Pons (tissue), 1 donor: ENCODE measurements at places on chromosomes 7 and 10.
A peak's percentile ranks its signal among the peaks of the same experiment; 100 is the strongest.

DNA sequence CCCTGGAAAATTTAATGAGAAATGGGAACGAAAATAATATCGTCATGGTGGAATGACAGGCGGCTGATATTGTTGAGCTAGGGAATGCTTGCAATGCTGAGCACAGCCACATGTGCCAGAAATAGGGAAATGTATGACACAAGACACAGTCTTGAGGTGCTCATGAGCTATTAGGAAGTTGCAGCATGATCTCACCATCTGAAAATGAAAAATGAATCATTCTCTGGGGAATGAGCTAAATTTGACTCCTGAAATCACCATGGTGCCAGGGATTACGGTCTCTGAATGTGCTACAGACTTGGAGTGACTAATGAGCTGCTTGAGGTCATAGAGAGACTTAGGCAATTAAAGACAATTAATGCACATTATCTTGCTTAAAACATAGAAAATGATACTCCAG, 845.0 kb downstream of the CNTNAP2 start:
- DNase-seq, result peak; percentile 25

- no peak for DNase-seq
Observed at GRCh38 chr10:113335592-113335991, 217.3 kb upstream of the HABP2 start.

- no peak for DNase-seq
Observed at GRCh38 chr7:122881324-122881723, 4.9 kb downstream of the CADPS2 start.

DNA sequence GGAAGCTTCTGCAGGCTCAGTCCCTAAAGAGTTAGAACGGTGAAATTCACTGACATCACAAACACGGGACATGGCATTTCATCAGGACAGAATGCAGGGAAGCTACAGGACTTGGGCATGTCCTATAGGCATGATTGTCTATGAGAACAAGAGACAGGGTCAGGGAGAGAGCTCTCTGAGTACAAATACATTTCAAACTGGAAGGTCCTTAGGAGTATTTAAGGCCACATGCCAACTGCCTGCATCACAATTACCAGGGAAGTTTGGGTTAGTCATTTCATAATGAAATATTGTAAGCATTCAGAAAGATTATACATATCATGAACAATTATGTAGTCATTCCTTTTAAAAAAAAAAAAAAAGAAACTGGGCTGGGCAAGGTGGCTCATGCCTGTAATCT, 71.3 kb downstream of the CREB3L2 start:
- no peak for DNase-seq

GRCh38 chr10:96584035-96584434, 2.8 kb downstream of the TM9SF3 start:
- peak; percentile 7 for DNase-seq

DNA sequence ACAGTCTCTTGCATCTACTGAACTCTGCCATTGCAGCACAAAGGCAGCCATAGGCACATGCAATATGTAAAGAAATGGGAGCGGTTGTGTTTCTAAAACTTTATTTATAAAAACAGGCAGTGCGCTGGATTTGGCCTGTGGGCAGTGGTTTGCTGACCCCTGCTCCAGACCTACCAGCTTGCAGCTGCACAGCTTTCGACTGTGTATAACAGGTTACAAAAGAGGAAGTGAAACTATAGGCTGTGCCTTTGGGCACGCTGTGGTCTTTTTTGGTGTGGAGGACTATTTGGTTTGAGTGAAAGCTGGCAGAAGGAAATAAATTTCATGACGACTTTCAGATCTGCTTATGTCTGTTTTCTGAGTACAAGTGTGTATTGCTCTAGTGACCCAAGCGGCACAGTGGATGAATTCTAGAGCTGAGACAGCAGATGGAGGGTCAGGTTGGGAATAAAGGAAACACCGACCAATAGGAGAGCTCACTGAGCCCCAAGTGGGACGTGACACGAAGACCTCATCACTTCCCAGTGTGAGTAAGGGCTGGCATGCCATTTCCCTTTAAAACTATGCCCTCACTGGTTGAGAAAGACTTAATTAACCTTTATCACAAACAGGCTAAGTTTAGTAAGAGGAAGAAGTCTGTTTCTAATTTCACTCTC, 152.7 kb downstream of the ANK3 start:
- DNase-seq, result peak; percentile 92

DNA sequence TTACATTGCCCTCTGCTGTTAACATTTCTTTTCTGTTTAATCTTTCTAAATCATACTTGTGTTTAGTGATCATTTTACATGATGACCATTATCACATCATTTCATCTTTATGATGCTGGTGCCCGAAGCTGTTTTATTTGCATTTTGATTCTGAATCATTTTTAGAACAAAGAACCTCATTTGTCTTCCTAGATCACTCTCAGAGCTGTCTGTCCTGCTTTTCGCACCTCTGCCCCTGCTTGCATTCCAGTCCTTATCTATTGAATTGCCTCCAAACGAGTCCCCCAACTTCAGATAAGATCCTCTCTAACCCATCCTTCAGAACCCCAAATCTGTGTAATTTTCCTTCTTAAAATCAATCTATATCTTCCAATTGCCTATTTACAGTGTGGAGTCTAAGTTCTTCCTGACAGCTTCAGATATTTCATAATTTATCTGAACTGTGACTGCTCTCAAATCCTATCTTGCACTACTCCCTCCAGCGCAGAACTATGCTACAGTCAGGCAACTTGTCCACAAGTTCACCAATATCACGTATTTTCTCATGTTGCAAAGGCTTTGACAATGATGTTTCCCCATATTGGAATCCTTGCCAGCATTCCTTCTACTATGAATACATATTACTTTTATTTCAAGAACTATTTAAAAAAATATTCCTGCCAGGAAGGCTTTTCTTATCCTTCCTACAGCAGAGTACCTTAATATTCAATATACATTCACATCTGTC, 346.5 kb upstream of the CACNA2D1 start:
- no peak for DNase-seq

DNA sequence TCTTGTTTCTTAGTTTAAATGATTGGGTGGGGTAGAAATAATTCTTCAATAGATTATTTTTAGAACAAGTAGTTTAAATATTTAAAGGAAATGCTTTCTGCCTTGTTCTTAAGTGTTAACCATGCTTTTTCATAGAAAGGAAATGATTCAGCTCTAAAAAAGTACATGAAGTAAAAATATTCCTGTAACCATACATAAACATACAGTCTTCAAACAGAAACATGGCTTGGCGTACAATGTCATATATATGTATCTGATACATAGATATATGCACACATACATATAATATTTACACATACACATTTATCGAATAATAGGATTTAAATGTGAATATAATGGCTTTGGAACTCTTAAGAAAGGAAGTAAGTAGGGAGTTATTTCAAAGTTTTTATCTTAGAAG, 84.4 kb downstream of the RUNDC3B start:
- DNase-seq, result no peak

DNA sequence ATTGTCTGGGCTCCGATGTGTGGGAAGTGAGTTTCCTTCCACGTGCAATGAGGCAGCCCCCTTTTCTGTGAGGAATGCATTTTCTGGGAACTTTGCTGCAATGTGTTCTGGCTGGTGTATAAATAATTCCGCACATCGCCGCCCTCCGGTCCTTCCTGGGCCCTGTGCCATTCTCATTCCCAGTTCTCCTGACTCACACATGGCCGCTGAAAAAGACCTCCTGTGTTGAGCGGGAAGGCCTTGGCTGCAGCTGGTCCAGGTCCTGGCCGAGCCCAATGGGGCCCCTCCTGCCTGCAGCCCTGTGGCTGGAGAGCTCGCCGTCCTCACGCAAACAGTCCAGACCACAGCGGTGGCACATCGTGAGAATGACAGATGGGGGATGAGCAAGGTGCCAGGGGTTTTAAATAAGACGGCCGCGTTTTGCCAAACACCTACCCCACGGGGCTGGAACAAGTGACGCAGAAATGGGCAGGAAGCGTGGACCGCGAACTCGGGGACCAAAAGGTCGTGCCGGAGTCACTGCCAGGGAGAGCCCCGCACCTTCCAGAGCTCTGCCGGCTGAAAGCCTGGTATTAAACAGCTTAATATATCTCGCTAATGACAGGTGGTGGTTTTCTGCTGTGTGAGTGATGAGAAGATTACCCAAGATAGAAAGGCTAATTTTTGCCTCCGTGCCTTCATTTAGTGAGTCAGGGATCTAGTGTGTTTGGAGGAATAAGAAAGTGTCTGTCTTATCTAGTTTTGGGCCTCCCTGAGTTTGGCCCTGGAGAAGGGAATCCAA, 37.0 kb downstream of the FAM20C start:
- peak; percentile 66 for DNase-seq

DNA sequence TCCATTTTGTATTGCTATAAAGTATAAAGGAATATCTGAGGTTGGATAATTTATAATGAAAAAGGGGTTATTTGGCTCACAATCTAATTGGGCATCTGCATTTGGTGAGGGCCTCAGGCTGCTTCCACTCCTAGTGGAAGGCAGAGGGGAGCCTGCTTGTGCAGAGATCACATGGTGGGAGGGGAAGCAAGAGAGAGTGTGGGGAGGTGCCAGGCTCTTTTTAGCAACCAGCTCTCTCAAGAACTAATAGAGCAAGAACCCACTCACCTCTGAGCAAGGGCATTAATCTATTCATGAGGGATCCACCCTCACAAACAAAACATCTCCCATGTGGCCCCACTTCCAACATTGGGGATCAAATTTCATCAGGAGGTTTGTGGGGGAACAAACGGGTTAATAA, 64.6 kb downstream of the OGDH start:
- no peak for DNase-seq

DNA sequence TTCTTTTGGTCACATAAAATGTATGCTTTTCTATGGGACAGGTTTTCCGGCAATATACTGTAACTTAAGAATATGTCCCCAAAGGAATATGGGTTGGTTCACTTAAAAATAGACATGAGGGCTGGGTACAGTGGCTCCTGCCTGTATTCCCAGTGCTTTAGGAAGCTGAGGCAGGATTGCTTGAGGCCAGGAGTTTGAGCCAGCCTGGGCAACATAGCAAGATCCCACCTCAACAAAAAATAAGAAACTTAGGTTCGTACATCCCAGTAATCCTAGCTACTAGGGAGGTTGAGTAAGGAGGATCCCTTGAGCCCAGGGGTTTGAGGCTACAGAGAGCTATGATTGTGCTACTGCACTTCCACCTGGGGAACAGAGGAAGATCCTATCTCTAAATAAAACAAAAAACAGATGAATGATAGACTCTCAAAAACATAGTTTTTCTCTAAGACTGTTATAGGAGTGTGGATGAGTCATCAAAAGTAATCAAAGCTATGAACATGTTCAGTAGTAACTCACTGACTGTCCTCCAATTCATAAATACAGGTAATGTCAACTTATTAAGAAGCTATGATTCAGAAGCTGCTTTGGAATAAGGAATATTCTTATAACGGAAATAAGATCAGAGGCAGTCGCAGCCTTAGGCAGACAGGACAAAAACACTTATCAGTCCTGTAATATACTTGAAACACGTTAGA, 2.6 kb upstream of the SEC31B start:
- no peak for DNase-seq

DNA sequence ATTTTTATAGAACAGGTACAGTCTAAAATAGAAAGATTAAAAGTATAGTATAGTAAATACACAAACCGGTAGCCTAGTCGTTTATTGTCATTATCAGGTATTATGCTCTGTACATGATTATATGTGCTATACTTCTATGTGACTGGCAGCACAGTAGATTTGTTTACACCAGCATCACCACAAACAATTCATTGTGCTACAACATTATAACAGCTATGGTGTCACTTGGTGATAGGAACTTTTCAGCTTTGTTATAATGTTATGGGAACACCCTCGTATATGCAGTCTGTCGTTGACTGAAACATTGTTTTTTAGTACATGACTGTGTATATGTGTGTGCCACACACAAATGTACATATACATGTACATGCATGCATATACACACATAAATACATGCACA, 19.1 kb downstream of the ZNF365 start:
- DNase-seq, result peak; percentile 66

DNA sequence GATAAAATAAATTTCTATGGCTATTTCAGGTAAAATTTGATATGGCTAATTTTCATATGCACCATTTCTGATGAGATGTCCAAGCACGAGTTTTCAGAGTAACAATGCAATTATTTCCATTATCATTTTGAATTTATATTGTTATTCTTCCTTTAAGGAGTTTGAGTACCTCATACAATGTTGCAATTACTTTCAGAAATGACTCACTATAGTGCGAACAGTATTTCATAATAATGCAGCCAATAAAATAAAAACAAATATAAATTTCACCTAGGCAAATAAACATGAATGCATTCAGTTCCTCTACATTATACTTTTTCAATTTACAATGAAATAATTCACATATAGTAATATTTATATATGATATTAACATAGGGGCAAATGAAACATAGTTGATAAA, 78.8 kb upstream of the LRRN3 start:
- no peak for DNase-seq

GRCh38 chr7:99267841-99268576, 4.6 kb upstream of the MYH16 start:
- peak; percentile 66 for DNase-seq
